ENCODE measurements at places on chromosomes 2 and 18.

- no peak for DNase-seq
Measured at GRCh38 chr2:70837980-70838925, 2.6 kb upstream of the CD207 start.

GRCh38 chr2:201194097-201194496 lies 11.2 kb downstream of the CASP10 start:
- no peak for DNase-seq

- DNase-seq, result no peak
Measured at GRCh38 chr2:222835143-222835822, 25.6 kb upstream of the ACSL3 start.

DNA sequence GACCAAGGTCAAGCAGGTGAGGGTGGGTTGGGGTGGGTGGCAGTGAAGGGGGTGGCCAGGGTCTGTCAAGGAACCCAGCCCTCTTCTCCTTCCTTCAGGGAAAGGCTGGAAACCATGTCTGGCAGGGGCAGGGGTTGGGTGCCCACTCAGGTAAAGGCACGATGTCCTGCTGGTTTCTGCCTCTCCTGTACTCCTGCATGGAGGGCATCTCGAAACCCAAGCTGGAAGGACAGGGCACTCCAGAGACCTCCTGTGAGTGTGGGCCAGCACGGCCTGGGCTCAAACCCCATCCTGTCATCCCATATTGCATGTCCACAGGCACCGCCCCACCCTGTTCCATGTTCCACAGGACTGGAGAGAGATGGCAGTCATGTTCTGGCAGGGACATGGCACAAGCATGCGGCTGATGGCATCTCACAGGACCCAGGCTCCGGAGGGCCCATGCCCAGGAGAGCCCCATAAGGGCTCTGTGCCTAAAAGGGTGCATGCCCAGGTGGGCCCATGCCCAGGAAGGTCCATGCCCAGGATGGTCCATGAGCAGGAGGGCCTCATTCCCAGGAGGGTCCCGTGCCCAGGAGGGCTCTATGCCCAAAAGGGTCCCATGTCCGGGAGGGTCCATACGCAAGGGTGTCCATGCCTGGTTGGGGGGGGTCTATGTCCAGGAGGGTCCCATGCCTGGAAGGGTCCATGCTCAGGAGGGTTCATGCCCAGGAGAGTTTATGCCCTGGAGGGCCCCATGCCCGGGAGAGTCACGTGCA lies 6.4 kb downstream of the GPR35 start:
- no peak for DNase-seq

DNA sequence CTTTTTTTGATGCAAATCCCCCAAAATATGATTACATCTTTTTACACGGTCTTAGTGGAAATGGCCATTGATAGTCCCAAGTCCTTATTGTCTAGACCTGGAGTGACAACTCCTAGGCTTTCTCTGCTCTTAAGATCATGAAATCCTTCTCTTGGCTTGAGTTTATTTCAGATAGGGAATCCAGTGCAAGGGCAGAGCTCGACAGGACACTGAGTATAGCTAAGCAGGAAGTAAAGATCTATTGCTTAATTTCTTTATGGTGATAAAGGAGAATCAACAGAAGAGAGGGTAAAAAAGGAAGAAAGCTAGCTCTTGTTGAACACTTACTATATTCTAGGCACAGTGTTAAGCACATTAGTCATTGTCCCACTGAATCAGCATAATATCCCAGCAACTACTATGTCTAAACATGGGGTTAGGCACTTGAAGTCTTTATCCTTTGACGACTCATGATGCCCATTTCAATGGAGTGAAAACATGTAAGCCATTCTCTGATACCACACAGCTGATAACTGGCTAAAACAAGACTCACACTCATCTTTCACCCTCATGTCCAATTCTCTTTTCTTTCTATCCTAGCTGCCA lies 74.1 kb upstream of the LRATD1 start:
- no peak for DNase-seq

GRCh38 chr2:127633556-127634065 lies 12.3 kb upstream of the GPR17 start:
- DNase-seq, result no peak

- no peak for DNase-seq
Measured at GRCh38 chr2:237487496-237487895, 445 bp downstream of the MLPH start.

GRCh38 chr2:241410739-241411176 lies 54.7 kb downstream of the FARP2 start:
- no peak for DNase-seq
